Occipital lobe (tissue), 3 donors: ENCODE measurements at places on chromosomes 1 and 21.

DNA sequence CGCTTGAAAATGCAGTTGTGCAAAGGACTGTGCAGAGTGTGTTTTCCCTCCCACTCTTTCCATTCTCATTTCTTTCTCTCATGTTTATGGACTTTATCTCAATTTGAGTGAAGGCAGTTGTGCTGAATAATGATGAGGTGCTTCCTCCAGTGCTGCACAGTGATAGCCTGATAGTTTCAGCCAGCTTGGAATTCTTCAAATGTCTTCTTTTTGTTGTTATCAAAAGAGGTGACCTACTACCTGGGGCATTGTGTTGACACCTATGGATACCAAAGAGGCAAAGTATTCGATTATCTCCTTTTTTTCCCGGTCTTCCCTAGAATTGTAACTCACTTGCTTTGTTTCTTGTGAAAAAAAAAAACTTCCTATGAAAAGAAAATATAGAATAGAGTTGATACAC is 132.6 kb upstream of the ESRRG start:
- DNase-seq = no peak

- no peak for DNase-seq
These were observed 351.5 kb upstream of the ZP4 start for GRCh38 chr1:238242181-238242580.

DNA sequence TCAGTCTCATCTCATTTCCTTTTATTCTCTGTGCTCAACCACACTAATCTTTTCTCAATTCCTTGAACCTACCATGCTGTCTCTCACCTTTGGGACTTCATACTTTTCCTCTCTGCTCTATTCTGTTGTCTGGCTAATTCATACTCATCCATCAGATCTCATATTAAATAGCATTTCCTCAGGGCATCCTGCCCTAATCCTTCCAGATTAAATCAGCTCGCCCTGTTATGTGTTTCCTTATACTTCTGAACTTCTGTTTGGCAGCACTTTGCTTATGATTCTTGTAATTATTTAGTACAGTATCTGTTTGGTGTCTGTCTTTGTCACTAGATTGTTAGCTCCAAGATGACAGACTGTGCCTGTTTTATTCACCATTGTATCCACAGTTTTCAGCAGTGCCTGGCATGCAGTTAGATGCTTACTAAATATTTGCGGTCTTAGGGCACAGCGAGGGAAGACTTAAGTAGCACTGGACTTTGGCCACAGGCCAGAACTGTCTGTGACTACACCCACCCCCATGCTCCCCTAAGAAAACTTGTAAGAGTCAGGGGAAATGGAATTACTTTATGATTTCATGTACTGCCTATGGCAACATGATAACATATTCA is 9.9 kb upstream of the CAP1 start:
- DNase-seq = no peak

GRCh38 chr1:154329152-154329521 is 3.8 kb downstream of the ATP8B2 start:
- no peak for DNase-seq

- DNase-seq = no peak
These were observed 8.7 kb upstream of the TDRD10 start for GRCh38 chr1:154493276-154493675.

DNA sequence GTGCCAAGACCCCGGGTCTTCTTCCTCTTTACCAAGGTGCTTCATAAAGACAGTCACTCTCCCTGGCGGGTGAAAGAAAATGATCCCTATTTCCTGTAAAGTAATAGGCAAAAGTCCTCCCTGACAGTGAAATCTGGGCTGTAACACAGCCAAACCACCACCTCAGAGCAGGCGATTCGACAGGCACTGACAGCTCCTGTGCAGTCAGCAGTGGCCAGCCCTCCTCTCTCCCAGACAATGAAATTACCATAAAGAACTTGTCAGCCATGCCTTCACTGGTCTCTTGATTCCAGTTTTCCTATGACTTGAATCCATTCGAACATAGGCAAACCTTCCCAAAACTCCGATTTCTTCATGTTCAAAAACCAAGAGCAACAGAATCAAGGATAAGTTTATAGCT is 492.2 kb upstream of the DAB1 start:
- no peak for DNase-seq

- DNase-seq = no peak
These were observed 1.8 kb downstream of the CAP1 start for GRCh38 chr1:40042341-40042740.

DNA sequence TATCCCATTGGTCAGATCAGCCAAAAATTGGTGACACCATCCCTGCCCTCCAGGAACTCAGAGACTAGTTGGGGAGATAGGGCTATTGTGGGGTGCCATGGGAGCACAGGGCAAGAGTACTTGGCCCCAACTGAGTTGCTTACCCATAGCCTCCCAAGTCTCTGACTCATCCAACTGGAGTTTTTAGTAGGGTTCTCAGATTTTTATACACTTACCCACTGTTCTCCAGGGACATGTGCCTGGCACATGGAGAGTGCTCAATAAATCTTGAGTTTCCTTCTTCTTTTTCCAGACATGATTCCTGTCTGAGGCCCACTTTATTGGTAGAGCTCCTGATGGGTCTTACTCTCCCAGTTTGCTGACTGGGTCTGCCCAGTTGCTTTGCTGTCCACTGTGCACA is 56.7 kb downstream of the OVGP1 start:
- DNase-seq = no peak

GRCh38 chr1:147502760-147503159 is 38.5 kb upstream of the BCL9 start:
- DNase-seq = no peak

DNA sequence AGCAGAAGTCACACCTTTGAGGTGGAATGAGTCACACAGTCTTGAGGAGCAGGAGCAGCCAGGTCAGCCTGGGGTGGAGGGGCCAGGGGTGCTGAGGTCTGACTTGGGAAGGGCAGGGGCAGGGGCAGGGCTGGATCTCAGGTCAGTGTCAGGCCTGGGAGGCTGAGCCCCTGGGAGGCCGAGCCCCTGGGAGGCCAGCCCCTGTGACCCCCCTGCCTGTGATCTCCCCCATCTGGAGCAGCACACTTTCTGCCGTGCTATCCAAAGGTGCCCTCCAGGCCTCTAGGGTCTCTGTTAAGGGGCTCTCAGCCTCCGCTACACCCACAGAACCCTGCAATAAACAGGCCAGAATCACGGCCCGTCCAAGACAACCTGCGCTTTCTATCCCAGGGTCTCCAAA is 36.9 kb upstream of the AJAP1 start:
- DNase-seq = no peak

DNA sequence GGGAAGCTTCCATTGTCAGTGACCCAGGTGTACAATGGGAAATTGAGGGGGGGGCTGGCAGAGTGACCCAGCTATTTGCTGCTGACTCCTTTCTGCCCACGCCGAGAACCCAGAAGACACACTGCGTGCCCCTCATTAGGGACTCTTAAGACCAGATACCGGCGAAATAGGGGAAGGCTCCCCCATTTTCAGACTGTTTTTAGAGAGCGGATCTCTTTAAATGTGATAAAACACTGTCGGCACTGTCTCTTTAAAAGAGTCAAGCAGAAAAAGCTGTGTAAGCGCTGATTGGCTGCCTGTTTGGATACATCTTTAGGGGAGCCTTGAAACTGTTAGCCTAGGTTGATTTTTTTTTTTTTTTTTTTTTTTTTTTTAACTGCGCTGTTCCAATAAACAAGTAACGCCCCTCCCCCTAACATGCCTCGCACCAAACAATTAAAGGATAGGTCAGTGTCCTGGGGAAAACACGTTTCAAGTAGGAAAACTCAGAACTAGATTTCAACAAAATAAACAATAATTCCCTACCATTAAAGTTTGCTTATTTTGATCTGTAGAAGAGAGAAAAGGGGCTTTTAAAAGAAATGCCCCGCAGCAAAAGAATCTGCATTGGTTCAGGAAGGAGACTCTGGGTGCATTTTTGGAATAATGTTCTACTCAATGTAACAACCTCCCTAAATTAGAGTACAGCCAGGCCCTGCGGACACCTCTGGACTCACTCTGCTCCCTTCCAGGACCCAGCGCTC is 1.4 kb upstream of the SSBP3 start:
- peak; percentile 28 for DNase-seq
